ENCODE measurements at places on chromosomes 2 and 18.

- DNase-seq: no peak
These were observed 95.1 kb downstream of the NCK2 start for GRCh38 chr2:105839793-105840192.

DNA sequence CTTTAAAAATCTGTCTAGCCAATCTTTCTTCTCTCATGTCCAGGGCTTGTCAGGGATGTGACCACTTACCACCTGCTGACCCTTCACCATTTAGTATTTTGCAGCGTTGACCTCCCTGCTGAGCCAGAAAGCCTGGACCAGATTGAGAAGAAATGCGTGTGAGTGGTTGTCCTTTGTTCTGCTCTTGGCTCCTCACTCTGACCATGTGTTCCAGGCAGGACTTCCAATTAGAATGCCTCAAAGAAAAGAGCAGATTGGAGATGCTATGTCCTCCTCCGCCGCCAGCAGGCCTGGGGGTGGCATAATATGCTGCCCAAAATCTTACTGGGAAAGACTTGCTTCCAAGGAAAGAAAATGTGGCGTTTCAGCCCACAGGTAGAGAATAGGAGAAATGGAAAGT lies 894.1 kb downstream of the SLC4A3 start:
- DNase-seq: no peak

DNA sequence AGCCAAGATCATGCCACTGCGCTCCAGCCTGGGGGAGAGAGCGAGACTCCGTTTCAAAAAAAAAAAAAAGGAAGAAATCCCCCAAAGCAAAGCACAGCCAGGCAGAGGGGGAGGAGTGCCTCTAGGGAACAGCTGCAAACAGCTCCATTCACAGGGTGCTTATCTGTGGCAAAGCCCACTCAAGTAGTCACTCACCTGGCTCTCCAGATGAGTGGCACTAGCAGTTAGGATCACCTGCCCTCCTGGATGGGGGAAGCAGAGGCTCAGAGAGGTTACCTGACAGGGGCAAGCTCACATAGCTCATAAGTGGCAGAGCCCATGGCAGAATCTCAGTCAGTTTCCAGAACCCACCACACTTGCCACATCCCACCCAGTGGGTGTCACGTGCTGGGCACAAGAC lies 30.3 kb downstream of the TFCP2L1 start:
- no peak for DNase-seq

- DNase-seq: no peak
These were observed 2.3 kb downstream of the ZFP36L2 start for GRCh38 chr2:43224131-43224570.

- no peak for DNase-seq
These were observed 109.4 kb downstream of the LYPD1 start for GRCh38 chr2:132560562-132560961.

DNA sequence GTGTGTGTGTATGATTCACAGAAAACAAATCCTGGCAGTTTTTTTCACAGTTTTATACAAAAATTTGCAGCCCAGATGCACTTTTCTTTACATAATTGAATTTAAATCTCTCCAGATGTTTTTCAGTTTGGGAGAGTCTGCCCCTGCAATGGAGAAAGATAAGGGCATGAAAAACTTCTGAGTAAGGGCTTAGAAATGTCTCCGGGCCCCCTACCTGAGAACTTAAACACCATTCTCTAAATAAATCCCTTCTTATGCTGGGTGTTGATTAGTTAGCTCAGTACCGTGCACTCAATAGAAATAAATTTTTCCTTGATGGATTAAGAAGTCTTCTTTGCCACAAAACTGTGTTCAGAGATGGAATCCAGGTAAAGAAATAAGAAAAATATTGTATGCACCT lies 64.5 kb downstream of the DPP4 start:
- DNase-seq: no peak

All from AG09319 (cell line).